ENCODE measurements at places on chromosomes 3 and 15.
A peak's percentile ranks its signal among the peaks of the same experiment; 100 is the strongest.

GRCh38 chr3:159763011-159763601, 225.5 kb upstream of the IL12A start:
- peak; percentile 73 for DNase-seq

- no peak for DNase-seq
Measured at GRCh38 chr15:25439369-25439836, 579 bp upstream of the UBE3A start.

- DNase-seq: no peak
Measured at GRCh38 chr3:197540961-197541377, 14.8 kb downstream of the BDH1 start.

DNA sequence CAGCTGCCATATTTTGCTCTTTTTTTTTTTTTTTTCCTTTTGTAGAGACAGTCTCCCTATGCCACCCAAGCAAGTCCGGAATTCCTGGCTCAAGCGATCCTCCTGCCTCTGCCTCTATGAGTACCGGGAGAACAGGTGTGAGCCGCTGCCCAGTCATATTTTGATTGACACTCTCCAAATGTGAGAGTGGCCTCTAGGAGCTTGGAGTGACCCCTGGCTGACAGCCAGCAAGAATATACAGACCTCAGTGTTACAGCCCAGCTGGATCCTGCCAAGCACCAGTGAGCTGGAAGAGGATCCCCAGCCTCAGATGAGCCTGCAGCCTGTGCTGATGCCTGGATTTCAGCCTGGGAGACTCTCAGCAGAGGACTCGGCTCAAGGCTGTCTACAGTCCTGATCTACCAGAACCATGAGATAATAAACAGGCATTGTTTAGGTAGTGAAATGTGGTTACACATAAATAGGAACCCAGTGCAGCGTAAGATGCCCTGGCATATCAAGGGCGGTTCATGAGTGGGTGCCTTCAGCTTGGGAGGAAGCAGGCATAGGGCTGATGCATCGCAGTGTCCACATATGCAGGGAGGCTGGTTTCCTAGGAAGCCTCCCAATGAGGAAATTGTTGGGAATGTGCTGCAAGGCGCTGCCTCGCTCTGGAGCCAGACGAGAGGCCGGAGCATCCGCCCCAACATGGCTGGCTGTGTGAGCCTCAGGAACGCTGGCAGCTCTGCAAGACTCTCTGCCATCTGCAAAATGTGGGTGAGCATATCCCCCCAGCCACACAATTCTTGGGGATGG, 38.9 kb upstream of the ATP10A start:
- no peak for DNase-seq

GRCh38 chr3:169060037-169060436, 603.5 kb downstream of the MECOM start:
- DNase-seq: no peak

DNA sequence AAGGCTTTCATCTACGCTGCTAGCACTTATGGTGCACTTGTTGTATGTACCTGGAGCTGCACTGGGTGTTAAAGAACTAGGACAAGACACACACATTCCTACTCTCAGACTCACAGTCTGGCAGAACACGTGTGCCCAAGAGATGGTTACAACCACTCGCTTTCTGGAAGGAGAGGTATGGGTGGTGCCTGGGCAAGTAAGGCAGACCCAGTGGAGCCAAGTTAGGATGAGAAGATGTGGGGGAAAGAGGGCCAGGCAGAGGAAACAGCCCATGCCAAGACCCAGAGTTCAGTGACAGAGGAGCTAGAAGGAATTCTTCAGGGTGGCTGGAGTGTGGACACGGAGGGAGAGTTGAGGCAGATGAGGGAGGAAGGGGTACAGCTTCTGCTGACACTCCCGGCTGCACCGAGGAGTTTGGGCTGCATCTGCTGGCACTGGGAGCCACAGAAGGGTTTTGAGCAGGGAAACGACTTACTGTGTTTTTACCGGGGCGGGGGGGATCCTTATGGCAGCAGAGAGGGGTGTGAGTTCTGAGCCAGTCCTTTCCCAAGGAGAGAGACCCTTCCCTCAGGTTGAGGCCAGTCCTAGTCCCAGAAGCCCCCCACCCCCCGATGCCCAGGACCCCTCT, 59.0 kb downstream of the GRIP2 start:
- no peak for DNase-seq

- DNase-seq: peak; percentile 47
Measured at GRCh38 chr15:68278595-68279405, 1.3 kb downstream of the FEM1B start.

- no peak for DNase-seq
Measured at GRCh38 chr3:79253271-79253670, 514.5 kb downstream of the ROBO1 start.

GRCh38 chr3:11305509-11305908, 33.3 kb downstream of the ATG7 start:
- DNase-seq: no peak

DNA sequence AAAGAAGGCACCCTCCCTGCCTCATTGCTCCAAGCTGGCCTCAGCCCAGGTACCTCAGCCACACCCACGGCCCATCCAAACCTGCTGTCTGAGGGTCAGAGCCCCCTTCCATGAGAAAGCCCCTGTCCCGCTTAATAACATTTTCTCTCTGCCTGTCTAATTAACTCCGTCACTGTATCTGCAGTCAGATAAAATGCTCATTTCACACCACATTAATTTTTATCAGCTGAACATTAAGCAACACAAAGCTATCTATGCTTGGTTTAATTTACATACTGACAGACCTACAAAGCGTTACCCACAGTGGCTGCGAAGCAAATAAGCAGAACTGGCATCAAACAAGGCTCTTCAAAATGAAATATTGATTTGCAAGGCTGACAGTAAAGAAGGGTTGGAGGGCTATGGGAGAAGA, 309.8 kb upstream of the ICE2 start:
- no peak for DNase-seq

DNA sequence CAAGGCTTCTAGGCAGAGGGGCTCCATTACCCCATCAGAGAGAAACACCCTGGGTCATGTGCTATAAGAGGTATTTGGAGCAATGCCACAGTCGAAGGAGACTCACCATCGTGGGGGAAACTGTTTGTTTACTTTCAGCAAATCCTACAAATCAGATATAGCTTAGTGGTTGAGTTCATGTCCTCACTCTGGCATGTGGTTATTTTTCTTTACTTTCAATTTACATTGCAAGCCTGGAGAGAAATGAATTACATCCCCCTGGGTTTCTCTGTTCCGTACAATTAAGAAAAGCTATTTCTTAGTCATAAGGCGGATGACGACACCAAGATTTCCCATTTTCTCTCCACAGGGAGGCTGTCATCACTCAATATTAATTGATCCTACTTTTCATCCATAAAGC, 36.9 kb downstream of the RFTN1 start:
- peak; percentile 70 for DNase-seq

DNA sequence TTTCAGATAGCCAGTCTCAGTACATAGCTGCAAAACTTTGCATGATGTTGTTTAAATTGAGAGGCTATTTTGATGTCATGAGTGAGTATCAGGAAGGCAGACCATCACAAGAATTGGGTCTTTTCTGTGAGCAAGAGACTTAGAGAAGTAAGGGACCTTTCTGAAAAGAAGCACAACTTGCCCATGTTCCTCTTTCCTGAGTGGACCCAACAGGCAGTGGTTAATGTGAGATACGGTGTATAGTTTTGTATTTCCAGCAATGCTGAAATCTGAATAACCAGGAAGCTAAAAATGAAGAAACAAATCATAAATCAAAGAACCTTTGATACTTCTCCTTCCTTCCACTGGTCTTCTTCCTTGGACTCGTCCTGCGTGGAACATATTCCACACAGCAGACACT, 25.1 kb downstream of the MCTP2 start:
- no peak for DNase-seq

GRCh38 chr3:107884719-107885460, 205.9 kb downstream of the CD47 start:
- DNase-seq: no peak

DNA sequence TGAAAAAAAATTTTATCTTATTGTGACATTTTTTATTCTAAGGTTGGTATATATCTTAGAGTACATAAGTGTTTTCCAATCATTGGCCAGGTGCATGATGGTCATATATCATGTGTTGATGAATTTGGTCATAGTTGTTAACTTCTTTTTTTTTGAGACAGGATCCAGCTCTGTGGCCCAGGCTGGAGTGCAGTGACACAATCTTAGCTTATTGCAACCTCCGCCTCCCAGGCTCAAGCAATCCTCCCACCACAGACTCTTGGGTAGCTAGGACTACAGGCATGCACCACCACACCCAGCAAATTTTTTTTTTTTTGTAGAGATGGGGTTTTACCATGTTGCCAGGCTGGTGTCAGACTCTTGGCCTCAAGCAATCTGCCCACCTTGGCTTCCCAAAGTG, 44.0 kb downstream of the PCCB start:
- no peak for DNase-seq

DNA sequence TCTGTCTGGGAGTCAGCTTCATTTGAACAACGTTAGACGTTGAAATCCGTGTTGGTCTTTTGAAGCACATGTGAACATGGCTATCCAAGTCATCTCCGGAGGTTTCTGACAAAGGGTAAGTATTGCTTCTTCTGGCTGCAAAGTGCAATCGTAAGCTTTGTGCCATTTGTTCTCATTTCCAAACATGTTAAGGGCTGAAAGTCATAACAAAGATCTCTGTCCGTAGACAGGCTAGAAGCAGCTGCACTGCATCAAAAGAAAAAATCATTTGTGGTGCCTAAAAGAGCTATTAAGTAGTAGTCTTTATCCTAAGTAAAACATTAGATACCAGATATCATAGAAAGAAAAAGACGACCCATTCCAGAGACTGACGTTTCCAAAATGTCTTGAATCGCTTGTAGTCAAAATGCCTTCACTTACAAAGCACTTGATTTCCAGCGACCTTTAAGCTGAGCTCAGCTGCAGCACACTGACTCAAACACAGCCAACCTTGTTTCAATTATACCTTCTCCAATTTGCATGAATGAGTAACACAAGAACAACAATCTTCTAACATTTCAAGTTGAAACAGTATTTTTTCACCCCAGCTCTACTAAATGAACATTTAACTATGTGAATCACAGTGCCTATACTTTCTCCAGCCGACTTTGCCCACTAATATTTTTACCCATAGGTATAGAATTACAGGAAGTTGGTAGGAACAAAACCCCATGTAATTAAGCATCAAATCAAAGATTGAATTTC, 76.6 kb downstream of the NEDD4 start:
- no peak for DNase-seq

- no peak for DNase-seq
Measured at GRCh38 chr3:106191211-106191610, 322.4 kb upstream of the CBLB start.

DNA sequence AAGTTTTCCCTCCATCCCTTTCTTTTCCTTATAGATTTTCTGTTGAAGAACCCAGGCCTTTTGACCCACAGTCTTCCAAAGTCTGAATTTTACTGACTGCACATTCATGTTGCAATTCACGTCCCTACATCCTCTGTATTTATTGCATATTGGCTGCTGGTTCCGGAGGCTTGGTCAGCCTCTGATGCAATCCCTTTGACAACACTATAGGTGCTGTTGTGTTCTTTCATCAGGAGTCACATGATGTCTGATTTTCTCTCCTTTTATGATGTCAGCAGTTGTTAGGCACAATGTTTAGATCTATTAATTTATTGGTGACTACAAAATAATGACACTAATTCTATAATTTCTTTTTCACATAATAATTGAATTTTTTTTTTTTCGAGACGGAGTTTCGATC, 8.7 kb downstream of the CYP1A1 start:
- DNase-seq: peak; percentile 41

DNA sequence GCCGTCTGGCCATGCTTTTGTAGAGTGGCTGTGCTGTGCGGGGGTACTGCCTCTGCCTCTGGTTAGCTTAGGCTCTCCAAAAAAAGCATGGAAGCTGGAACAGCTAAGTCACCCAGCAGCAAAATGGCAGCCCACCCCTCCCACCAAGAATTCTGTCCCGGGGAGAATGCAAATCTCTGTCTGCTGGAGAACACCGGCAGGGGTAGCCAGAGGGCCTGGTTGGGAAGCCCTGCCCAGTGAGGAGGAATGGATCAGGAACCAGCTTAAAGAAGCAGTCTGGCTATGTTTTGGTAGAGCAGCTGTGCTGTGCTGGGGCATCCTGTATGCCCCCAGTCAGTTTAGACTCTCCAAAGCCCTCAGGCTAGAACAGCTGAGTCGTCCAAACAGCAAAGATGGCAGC, 56.2 kb upstream of the PTPRG start:
- DNase-seq: no peak

DNA sequence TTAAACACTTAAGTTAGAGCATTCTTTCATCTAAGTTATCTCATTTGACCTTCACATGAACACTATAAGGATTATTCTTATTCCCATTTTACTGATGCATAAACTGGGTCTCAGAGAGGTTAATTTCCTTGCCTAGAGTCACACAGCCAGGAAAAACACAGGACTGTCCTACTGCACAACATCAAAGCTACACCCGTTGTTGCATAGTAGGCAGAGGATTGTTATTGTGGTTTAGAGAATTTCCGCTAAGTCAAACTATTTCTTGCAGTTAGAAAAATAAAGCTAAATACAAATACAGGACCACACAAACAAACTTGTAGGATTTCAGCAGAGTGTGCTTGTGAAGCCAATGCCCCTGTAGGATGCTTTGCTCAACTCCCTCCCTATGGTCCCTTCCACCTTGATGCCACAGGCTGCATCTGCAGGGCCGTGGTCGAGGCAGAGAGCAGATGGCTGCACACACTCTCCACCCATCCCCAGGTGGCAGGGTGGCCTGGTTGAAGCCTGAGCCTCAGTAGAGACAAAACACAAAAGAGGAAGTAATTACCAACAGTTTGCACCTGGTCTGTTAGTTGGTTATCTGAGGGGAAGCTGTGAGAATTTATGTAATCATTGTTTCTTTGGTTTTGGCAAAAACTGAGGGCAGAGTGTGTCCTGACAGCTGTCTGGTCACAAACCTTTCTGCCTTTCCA, 41.1 kb upstream of the SKOR1 start:
- DNase-seq: no peak

DNA sequence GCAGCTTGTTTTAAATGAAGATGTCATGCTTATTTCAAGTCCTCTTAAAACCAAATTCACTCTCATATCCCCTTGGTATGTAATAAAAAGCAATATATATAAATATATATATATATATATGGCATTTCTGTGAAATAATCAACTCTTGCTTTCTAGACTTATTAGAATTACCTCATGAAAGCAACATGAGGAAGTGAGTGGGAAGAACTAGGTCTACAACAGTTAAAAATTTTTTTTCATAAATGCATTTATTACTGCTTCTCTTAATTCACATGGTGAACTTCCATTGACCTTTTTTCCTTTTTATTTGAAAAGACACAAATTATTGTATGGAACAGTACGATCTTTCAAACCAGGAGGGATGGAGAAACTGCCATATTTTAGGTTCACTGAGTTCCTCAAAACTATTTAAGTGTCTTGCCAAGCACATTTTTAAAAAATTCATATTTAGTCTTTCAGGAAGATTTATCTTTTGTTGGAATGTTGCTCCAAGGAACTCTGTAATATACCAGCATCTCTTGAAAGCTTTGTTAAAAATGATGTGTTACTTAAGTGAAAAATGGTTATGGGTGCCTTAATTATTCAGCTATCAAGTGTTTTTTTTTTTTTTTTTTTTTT, 185.2 kb downstream of the GHSR start:
- no peak for DNase-seq

Data from suppressor macrophage treated with lipopolysaccharide for 4 hours (primary cell).